Heart right ventricle (tissue), 16 donors: ENCODE measurements at places on chromosomes 2 and 18. TPM values are rescaled to one million over a fixed set of nuclear protein-coding genes. Genes with fewer than 3 reads are reported as not detected.

The CHRNG gene
- polyA plus RNA-seq: not detected

The TUBB6 gene
- 602 TPM for polyA plus RNA-seq

The RNU2-63P gene
- not detected for polyA plus RNA-seq

The DNAJC5G gene
- polyA plus RNA-seq: 3.7 TPM

DNA sequence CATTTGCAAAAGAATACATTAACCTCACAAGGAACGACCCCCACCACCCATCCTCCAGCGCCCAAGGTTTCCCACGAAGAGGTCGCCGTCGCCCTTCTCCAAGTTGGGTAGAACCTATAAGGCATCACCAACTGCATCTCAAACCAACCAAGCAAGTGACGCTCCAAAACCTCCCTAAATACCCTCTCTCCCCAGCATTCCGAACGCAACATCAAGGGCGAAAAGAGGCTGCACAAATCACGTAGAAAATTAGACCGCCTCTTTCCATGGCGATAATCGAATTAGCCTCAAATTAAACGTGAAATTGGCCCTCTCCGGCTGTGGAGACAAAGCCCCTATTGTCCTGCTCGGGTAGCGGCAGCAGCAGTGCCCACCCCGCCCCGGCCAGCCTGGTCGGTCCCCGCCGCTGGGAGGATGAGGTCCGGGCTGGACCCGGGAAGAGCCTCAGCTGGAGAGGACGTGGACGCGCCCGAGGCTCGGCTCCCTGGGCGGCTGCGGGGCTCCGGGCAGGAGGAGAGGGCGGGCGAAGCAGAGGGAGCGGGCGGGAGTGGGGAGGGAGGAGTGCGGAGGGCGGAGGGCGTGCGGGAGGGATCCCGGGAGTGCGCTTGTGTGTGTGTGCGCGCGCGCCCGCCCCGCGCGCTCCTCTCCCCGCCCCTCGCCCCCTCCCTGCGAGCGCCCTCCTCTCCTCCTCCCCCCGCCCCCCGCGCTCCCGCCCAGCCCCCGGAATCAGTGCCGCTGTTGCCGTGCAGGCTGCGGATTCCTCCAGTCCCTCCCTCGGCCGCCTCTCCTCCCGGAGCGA, at the start of gene SPTBN1:
Gene SPTBN1, plus strand, starts transcription at position 765 of the 799 bp plus-strand sequence. CDS start 70,092 bp downstream, outside the sequence.
- peaks cover 27% of the 10 kb centered on the region for H3K4me1 ChIP-seq
- DNase-seq: peak; percentile 94
- H3K36me3 ChIP-seq: no peaks in the 10 kb centered on the region
- H3K27ac ChIP-seq: peak within 1 kb of the TSS; percentile 98

DNA sequence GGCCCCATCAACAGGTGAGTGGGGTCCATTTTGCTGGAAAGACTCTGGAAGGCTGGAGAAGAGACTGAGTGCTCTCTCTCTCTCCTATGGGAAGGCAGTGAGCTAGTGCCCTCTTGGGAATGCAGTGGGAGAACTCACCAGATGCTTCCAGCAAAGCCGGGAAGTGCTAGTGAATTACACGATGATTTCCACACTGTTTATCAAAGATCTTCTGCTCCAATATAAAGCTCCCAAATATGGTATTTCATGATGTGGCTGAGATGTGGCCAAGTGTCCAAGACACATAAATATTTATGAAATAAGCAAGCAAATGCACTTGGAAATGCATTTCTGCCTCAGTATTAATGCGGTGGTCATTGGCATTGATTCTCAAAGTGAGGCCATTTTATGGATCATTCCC, 135.9 kb downstream of the VAPA start:
- H3K4me1 ChIP-seq: peaks cover 3% of the 10 kb centered on the region
- no peak overlapping the region for H3K4me3 ChIP-seq
- H3K27me3 ChIP-seq: no peaks in the 10 kb centered on the region
- no peaks in the 10 kb centered on the region for H3K36me3 ChIP-seq
- H3K27ac ChIP-seq: no peak overlapping the region
- no peak for DNase-seq

GRCh38 chr2:108585436-108585835, 51.2 kb downstream of the LIMS1 start:
- H3K36me3 ChIP-seq: no peaks in the 10 kb centered on the region
- H3K27ac ChIP-seq: no peak overlapping the region
- no peak overlapping the region for H3K4me3 ChIP-seq
- H3K4me1 ChIP-seq: peaks cover 57% of the 10 kb centered on the region

DNA sequence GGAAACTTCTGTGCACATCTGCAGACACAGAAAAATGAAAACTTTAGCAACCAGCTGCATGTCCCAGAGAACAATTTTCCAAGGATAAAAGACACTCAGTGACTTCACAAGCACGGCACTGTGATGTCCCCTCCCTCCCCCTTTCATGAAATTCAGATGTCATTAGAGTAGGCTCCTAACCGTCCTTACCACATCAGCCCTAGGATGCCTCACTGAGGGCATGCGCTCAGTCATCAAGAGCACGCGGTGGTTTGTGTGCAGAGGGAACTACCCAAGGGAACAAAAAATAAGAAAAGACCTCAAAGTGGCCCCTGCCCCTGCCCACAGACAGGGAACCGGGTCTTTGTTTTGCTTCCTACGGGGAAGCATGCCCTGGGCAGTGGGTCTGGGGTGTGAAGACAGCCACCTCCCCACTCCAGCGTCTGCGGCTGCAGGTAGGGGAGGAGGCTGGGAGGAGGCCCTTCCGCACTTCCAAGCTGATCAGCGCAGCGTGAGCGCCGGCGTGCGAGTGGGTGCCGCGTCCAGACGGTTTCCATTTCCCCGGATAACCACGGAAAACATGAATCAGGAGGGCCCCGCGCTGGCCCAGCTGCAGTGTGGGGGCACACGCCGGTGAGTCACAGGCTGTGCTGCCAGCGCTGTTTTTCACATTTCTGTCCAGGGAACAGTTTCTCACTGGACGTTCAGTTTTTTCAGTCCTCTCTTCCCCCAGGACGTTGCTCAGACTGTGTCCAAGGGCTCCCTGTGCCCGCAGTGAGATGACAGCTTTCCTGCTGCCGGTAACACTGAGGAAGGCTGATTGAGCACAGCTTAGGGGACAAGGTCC, 70.6 kb downstream of the COPS8 start:
- H3K36me3 ChIP-seq: no peaks in the 10 kb centered on the region
- H3K27ac ChIP-seq: peak overlapping the region; percentile 81
- DNase-seq: peak; percentile 48

DNA sequence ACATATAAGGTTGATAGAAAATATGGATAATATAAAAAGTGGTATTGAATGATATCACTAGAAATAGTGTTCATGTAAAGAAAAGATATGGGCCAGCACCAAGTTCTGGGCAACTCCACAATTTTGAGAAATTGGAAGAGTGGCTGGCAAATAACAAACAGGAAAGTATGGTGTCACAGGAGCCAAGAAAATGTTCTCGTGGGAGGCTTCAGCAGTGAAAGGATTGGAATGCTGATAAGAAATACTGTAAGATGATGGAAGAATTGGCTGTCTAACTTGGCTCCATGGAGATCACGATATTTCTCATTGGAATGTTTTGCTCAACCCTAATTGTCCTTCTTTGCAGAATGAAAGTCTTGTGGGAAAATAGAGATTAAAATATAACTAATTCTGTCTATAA, 856.8 kb downstream of the DPP10 start:
- no peak overlapping the region for H3K27ac ChIP-seq
- H3K36me3 ChIP-seq: no peaks in the 10 kb centered on the region
- H3K27me3 ChIP-seq: no peaks in the 10 kb centered on the region
- no peak for DNase-seq
- no peak overlapping the region for H3K4me3 ChIP-seq
- H3K4me1 ChIP-seq: no peaks in the 10 kb centered on the region

- DNase-seq: no peak
- no peak overlapping the region for H3K27ac ChIP-seq
- no peaks in the 10 kb centered on the region for H3K27me3 ChIP-seq
- H3K36me3 ChIP-seq: no peaks in the 10 kb centered on the region
These were observed 176.7 kb downstream of the MTX2 start for GRCh38 chr2:176445956-176446355.

GRCh38 chr2:198700319-198700718, 757.4 kb downstream of the SATB2 start:
- DNase-seq: no peak
- H3K36me3 ChIP-seq: no peaks in the 10 kb centered on the region
- H3K27ac ChIP-seq: no peak overlapping the region
- H3K27me3 ChIP-seq: no peaks in the 10 kb centered on the region
- no peak overlapping the region for H3K4me3 ChIP-seq
- no peaks in the 10 kb centered on the region for H3K4me1 ChIP-seq

GRCh38 chr18:13513021-13513420, 213.3 kb downstream of the FAM210A start:
- H3K36me3 ChIP-seq: no peaks in the 10 kb centered on the region
- H3K4me3 ChIP-seq: no peak overlapping the region
- no peaks in the 10 kb centered on the region for H3K27me3 ChIP-seq
- DNase-seq: peak; percentile 25
- peaks cover 6% of the 10 kb centered on the region for H3K4me1 ChIP-seq

GRCh38 chr2:222303828-222304736, 5.3 kb upstream of the PAX3 start:
- peaks cover 100% of the 10 kb centered on the region for H3K27me3 ChIP-seq
- H3K4me3 ChIP-seq: peak overlapping the region; percentile 59
- H3K27ac ChIP-seq: no peak overlapping the region
- DNase-seq: no peak
- H3K4me1 ChIP-seq: peaks cover 9% of the 10 kb centered on the region

DNA sequence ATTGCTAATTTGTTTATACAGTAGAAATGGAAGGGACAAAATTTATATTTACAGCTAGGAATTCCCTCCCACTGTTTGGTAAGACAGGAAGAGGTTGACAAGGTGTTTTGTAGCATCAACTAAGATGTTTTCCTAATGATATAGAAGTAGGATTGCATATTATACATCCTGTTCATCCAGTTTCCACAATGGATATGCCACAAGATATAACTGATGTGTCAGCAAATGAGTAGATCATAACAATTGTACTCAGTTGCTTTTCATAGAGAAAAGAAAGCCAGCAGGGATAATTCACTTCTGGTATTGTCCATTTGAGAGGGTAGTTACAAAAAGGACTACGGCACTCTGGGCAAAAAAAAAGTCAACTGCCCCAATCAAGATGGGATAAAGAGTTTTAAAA, 102.7 kb downstream of the CALCRL start:
- no peak for DNase-seq
- no peaks in the 10 kb centered on the region for H3K36me3 ChIP-seq
- no peaks in the 10 kb centered on the region for H3K27me3 ChIP-seq
- H3K4me1 ChIP-seq: peaks cover 11% of the 10 kb centered on the region

DNA sequence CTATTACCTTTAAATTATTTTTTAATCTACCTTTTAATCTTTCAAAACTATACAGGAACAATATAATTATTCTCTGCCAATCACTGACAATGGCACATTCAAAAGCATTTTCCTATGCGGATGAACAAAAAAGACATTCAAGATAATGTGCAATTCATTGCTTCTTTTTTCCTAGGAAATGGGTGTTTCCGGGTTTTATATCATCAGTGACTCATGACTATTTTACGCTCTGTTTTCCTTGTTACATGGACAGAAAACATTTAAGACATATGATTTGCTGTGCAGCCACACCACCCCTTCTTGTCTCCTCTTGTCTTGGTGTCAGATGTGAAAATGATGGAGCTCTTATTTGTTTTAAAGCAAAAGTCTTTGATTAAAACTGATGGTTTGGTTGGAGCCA, 184.7 kb upstream of the LINC00305 start:
- no peaks in the 10 kb centered on the region for H3K36me3 ChIP-seq
- H3K27me3 ChIP-seq: no peaks in the 10 kb centered on the region
- H3K27ac ChIP-seq: no peak overlapping the region
- peaks cover 17% of the 10 kb centered on the region for H3K4me1 ChIP-seq

- H3K27ac ChIP-seq: no peak overlapping the region
- H3K36me3 ChIP-seq: no peaks in the 10 kb centered on the region
- no peaks in the 10 kb centered on the region for H3K27me3 ChIP-seq
- DNase-seq: peak; percentile 16
- no peak overlapping the region for H3K4me3 ChIP-seq
These were observed 279.7 kb upstream of the FIGN start for GRCh38 chr2:164015328-164016123.

GRCh38 chr18:492451-492850, 8.1 kb downstream of the COLEC12 start:
- no peak for DNase-seq
- H3K4me1 ChIP-seq: peaks cover 7% of the 10 kb centered on the region
- H3K36me3 ChIP-seq: no peaks in the 10 kb centered on the region
- H3K27me3 ChIP-seq: peaks cover 22% of the 10 kb centered on the region

DNA sequence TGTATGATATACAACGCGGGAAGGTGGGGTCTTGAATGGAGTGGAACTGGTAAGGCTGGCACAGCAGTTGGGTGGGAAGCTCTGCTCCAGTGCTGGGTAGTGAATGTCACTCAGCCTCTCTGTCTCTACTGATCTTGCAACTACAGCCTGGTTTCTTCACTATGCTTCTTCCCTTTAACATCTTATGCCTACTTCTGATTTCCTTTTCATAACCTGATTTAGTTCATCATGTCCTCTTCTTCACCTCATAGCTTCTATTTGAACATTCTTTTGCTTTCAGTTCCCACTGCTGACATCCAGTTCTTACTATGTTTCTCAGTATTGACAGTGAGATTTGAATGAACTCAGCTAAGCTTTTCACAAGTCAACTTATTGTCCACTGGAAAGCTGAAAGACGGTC, 286.2 kb downstream of the ARL6IP6 start:
- H3K27ac ChIP-seq: no peak overlapping the region
- no peak for DNase-seq
- H3K27me3 ChIP-seq: no peaks in the 10 kb centered on the region
- no peak overlapping the region for H3K4me3 ChIP-seq
- no peaks in the 10 kb centered on the region for H3K4me1 ChIP-seq

GRCh38 chr18:10604182-10604581, 78.4 kb downstream of the NAPG start:
- H3K27me3 ChIP-seq: no peaks in the 10 kb centered on the region
- no peak overlapping the region for H3K4me3 ChIP-seq
- no peak overlapping the region for H3K27ac ChIP-seq
- no peaks in the 10 kb centered on the region for H3K4me1 ChIP-seq
- H3K36me3 ChIP-seq: no peaks in the 10 kb centered on the region

DNA sequence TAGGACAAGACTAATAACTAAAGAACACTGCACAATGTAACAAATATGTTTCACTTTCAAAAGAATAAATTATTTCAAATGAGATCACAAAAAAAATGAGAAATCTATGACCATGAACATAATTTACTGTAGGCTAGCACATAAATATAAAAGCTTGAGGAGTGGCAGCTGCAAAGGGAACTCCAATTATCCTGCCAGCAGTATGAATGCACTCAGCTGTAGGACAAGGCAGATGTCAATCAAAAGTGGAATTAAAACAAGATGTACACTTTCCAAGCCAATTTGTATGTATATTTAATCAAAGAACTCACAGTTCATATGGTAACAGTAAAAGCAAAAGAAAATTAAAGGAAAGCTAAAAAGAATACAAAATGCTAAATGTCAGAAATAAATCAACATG, 76.6 kb upstream of the NCKAP5 start:
- H3K4me1 ChIP-seq: no peaks in the 10 kb centered on the region
- H3K27me3 ChIP-seq: no peaks in the 10 kb centered on the region
- no peak overlapping the region for H3K4me3 ChIP-seq

- H3K36me3 ChIP-seq: no peaks in the 10 kb centered on the region
- no peaks in the 10 kb centered on the region for H3K27me3 ChIP-seq
- no peak for DNase-seq
These were observed 216.1 kb downstream of the KCNJ3 start for GRCh38 chr2:154914561-154914960.
